ENCODE measurements at places on chromosomes 3 and 15.

DNA sequence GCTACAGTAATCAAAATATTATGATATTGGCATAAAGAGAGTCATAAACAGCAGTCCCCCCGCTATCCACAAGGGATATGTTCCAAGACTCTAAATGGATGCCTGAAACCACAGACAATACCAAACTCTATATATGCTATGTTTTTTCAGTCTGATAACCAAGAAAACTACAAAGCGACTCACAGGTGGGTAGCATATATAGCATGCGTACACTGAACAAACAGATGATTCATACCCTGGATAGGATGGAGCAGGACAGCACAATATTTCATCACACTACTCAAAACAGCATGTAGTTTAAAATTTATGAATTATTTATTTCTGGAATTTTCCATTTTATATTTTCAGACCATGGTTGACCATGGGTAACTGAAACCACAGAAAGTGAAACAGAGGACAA lies 87.0 kb upstream of the PPP2R3A start:
- no peak for DNase-seq

GRCh38 chr15:69573815-69574475 lies 121.3 kb downstream of the RPLP1 start:
- DNase-seq, result no peak

GRCh38 chr15:44188795-44189194 lies 6.3 kb downstream of the FRMD5 start:
- peak; percentile 93 for DNase-seq

GRCh38 chr15:48643776-48644466 lies 1.6 kb downstream of the FBN1 start:
- DNase-seq, result no peak

DNA sequence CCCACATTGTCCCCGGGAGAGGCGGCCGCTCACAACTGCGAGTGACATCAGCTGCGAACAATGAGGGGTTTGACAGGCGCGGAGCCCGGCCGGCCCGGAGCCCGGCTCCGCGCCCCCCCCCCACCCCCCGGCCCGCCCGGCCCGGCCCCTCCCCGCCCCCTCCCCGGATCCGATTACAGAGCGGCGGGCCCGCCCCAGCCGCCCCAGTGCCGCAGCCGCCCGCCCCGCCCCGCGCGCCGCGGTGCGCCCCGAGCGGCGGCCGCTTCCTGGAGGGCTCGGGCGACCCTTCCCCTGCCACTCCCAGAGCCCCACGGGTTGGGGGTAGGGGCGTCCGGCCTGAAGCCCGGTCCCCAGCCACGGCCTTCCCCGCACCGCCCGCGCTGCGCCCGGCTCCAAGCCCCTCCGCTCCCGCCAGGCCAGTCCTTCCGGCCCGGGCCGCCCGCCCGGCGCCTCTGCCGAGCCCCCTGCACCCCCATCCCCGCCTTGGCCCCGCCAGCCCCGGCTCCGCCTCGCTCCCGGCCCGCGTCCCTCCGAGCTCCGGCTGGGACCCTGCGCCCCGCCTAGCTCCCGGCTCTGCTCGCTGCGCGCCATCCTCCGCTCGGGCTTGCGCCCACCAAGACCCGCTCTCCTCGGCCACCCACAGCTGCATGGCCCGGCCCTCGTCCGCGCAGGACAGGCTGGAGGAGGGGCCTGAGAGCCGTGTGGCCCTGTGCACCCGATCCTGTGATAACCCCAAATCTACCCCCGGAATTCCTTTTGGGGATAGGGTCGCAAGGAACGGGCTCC lies at the start of gene PCBP4:
PCBP4 (minus strand) TSS at position 71 of the 786 bp plus-strand sequence. CDS start 6,214 bp downstream, outside the sequence.
- DNase-seq, result peak; percentile 39

- no peak for DNase-seq
Measured at GRCh38 chr3:178382449-178383061, 153.7 kb upstream of the KCNMB2 start.

DNA sequence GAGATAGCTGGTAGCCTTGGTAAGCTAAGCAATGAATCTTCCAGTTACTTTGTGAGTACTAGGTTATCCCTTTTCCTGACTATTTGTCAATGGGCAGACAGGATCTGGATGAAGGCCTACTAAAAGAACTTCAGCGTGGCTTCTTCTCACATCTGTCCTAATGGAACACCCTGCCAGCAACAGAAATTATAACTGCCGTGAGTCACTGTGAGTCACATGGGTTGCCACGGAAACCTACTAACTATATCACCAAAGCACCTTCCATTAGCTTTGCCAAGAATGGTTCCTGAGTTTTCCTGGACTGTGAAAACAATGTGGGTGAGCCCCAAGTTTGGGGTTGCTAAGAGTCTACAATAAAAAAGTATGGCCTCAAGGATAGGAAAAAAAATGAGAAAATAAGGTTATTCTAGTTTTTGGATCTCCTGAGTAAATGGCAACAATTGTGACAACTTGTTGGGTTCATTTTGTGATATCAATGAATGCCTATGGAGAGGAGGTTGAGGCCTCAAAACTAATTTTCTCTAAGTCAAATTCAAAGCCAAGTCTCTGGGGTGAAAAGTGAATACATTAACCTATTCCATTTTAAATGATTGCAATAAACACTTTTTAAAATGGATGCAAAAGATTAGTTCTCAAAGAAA lies 195.1 kb upstream of the ICE2 start:
- DNase-seq, result no peak

DNA sequence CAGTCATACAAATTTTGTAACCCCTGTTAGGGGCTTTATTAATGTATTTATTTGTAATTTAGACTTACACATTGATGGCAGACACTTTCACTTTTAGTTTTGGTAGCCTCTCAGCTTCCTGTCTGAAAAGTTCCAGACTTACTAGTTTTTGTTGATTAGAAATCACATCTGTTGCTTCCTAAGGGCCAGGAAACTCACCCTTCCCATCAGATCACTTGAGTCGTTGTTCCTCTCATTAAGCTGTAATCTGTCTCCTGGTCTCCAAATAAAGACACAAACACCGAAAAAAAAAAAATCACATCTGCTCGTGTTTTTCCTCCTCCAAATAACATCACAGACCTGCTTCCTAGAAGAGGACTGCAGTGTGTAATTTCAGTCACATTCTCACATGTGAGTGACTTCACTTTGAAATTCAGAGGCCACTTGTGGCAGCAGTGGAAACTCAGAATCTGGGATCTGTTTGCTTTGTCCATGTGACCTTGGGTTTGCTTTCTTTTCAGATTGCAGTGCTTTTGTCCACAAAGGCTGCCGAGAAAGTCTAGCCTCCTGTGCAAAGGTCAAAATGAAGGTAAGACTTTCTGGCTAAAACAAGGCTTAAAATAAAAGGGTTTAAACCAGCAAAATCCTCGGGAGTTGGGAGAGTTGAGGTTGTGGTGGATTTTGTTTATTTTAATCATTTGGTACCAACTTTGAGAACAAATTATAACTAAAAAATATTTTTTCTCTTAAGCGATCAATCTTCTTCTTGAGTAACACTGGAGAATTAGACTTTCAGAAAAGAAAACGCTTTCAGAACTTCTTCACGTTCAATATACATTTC lies 87.0 kb downstream of the KLHL25 start:
- DNase-seq, result peak; percentile 54

- DNase-seq, result no peak
Measured at GRCh38 chr3:154759966-154760365, 320.2 kb upstream of the MME start.

GRCh38 chr15:41493902-41494189 lies 172 bp downstream of the ITPKA start:
- no peak for DNase-seq

DNA sequence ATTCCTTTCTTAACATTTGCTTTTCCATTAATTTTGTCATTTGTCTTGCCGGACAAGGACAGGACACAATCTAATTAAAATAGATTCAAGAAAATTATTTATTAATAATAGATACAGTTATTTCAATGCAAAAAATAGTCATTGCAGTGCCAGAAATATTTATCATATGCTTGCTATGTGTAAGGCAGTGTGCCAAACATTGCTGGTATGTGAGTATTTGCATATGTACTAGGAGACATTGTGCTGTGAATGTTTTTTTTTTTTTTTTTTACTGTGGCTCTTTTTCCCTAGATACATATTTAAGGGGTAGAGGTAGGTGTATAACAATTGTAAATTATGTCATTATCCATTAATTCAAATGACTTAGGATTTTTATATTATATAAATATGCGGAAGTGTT lies 23.3 kb downstream of the SPRED1 start:
- no peak for DNase-seq

DNA sequence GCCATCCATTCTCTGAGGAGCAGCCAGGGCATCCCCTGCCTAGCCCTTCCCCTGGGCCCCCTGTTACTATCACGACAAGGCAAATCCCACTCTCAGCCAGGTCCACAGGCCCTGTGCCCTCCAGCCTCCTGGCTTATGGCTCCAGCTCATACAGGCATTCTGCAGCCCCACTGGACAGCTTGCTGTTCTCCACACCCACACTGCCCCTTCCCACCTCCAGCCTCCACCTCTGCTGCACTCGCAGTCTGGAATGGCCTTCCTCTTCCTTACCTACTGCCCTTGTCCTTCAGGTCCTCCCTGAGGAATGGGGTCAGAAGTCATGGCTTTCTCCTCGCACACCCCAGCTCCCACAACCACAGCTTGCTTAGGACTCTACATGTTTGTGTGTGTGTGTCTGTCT lies 40.4 kb downstream of the CCDC33 start:
- no peak for DNase-seq

- DNase-seq, result peak; percentile 81
Measured at GRCh38 chr3:9067352-9067975, 104.2 kb upstream of the RAD18 start.

DNA sequence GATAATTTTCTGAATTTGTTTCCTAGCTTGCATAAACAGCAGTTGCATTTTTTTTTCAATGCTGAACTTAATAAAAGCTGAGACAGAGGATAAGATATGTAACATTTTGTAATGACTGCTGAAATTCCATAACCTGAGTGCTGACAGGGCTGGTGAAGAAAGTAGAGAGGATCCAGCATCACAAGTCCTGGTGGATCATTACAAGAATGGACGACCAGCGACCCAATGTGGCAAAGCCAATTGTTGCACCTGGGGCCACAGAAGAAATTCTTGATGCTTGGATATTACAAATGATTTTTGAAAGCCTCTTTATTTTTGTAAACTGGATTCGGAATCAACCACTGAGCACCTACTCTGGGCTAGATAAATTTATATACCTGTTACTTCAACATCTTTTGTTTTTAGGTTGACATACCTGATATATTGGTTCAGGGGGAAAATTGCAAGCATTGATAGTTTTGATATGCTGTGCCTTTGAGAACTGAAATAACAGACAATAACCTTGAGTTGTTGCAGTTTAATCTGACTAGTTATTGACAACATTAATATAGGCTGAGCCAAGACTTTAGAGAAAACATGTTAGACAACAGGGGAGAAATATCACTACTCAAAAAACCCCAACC lies 3.9 kb upstream of the ACTL6A start:
- DNase-seq, result peak; percentile 87

GRCh38 chr3:187902041-187902471 lies 156.8 kb upstream of the BCL6 start:
- no peak for DNase-seq

- DNase-seq, result no peak
Measured at GRCh38 chr3:28816017-28816416, 464.9 kb upstream of the RBMS3 start.

- no peak for DNase-seq
Measured at GRCh38 chr3:7392206-7392605, 531.3 kb downstream of the GRM7 start.

DNA sequence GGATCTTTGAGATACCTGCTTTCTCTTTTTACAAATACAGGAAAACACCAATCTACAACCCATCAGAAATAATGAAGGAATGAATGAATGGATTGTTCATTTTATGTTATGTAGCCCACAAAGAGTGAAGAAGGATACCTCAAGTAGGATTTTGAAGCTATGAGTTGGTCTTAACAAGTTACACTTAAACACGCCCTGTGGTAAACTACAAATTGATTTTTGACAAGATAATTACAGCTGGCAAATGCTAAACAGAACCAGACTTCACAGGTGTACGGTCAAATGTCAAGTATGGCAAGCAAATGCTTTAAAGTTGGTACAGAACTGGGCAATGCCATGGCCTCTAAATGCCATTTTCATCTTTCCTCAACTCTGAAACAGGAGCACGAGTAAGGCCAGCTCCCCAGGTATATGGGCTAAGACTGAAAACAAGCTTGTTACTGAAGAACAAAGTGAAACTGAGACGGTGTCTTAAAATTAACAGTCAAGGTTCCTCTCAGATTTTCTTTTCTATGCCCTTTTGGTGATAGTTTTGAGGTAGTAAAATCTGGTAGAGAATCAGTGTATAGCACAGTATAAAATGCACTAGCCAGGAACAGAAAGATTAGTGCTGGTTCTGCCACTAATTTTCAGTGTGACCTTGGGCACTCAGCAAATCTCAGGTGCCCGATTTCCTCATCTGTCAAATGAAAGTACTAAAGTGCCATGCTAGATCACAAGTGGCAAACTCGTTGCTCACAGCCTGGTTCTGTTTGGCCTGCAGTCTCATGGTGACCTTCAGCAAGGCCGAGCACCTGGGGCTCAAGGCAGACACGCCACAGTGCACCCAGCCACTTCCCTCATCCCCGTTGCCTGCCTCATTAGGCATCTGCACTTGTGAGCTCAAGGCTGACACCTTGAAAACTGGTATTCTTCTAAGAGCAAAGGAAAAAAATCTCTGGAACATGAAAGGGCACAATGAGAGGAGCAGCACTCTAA lies 9.5 kb downstream of the RUVBL1 start:
- no peak for DNase-seq

GRCh38 chr3:149625795-149626194 lies 32.0 kb downstream of the WWTR1 start:
- DNase-seq, result no peak

- DNase-seq, result peak; percentile 96
Measured at GRCh38 chr3:188385295-188385694, 231.3 kb downstream of the LPP start.

DNA sequence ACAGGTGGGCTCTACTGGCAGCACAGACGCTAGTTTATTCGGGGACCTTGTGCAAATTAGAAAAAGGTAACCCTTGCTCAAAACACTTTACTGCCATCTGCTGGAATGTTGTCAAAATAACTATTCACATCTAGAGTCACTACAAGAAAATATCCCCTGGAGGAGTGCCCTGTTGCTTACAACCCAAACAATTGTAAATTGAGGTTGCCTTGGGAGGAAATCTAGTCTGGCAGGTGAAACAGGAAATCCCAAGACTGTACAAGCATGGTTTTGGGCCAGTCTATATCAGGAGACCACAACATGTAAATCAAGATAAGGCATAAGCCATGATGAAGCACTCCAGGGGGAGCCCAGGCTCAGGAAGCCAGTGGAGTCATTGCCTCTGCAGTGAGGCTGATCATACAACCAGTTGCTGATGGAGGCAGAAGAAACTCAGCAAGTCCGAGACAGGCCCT lies 136.8 kb upstream of the ACP3 start:
- peak; percentile 75 for DNase-seq

DNA sequence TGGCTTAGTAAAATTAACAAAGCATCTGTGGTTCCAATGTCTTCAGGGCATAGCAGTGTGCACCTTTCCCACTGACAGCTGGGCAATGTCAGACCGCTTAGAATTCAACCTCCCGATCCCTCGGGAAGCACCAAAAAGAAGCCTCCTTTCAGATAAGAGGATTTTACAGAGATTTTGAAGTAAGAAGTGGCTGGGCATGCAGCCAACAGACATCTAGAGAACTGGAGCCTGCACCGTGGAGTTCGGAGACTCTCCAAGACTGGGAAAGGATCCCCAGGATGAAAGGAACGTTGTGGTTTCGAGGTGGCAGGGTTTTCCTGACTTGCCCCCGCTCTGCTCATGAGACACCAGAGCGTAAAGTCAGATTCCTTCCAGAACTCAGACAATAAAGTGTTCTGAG lies 5.3 kb downstream of the FAM174B start:
- DNase-seq, result no peak

- DNase-seq, result no peak
Measured at GRCh38 chr3:149327156-149327555, 6.3 kb downstream of the TM4SF18 start.

Measured in SK-MEL-5 (cell line).